ENCODE measurements at places on chromosomes 6 and 20.

DNA sequence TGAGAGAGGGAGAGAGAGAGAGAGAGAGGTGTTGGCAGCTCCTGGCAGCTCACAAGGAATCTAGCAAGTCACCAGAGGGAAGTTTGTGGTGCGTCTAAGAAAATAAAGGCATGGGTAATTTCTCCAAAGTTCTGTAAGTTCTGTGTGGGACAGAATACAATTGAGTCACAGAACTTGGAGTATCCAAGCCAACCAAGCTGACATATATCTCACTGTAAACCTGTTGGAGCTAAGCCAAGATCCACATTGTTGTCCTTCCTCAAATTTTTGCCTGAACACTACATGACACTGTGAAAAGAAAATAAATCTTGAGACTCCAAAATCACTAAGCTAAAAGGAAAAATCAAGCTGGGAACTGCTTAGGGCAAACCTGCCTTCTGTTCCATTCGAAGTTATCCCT lies 436.7 kb downstream of the MEI4 start:
- H3K27ac ChIP-seq, result no peak overlapping the region
- no peaks in the 10 kb centered on the region for H3K27me3 ChIP-seq
- no peak overlapping the region for H3K4me3 ChIP-seq
- H3K4me1 ChIP-seq, result no peaks in the 10 kb centered on the region
- no peak for DNase-seq

- DNase-seq, result no peak
- no peaks in the 10 kb centered on the region for H3K27me3 ChIP-seq
- H3K4me3 ChIP-seq, result no peak overlapping the region
- no peaks in the 10 kb centered on the region for H3K36me3 ChIP-seq
Measured at GRCh38 chr6:107386340-107386739, 73.0 kb downstream of the PDSS2 start.

GRCh38 chr20:5996765-5997164 lies 46.3 kb downstream of the MCM8 start:
- H3K27me3 ChIP-seq, result no peaks in the 10 kb centered on the region
- H3K27ac ChIP-seq, result no peak overlapping the region
- no peak overlapping the region for H3K4me3 ChIP-seq
- DNase-seq, result no peak
- H3K4me1 ChIP-seq, result no peaks in the 10 kb centered on the region

DNA sequence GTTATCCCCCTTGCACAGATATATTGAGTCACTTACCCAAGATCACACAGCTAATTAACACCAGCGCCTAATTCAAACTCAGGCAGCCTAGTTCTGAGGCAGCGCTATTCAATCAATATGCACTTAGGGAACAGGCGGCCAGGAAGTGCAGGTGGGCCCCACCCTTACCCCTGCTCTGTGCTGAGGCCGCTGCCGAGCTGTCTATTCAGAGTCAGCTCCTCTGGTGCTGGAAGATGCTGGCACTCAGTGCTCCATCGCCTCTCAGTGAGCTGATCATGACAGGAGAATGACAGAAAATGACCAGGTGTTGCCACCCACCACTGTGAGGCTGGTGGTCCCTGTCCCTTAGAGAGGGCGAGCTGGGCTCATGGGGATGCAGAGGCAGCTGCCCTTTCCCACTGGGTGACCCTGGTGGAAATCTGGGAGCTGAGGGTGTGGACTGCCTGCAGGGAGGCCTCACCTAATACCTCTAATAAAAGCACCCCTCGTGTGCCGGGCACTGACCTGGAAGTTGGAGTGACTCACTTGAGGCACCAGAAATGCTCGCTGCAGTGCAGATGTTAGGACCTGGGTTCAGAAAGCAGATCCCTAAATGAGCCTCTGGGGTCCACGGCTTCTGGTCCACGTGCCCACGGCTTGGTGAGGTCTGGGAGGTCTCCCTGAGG lies 42.5 kb upstream of the CD93 start:
- no peak for DNase-seq
- no peak overlapping the region for H3K27ac ChIP-seq
- H3K36me3 ChIP-seq, result no peaks in the 10 kb centered on the region
- H3K4me1 ChIP-seq, result no peaks in the 10 kb centered on the region
- no peak overlapping the region for H3K4me3 ChIP-seq

DNA sequence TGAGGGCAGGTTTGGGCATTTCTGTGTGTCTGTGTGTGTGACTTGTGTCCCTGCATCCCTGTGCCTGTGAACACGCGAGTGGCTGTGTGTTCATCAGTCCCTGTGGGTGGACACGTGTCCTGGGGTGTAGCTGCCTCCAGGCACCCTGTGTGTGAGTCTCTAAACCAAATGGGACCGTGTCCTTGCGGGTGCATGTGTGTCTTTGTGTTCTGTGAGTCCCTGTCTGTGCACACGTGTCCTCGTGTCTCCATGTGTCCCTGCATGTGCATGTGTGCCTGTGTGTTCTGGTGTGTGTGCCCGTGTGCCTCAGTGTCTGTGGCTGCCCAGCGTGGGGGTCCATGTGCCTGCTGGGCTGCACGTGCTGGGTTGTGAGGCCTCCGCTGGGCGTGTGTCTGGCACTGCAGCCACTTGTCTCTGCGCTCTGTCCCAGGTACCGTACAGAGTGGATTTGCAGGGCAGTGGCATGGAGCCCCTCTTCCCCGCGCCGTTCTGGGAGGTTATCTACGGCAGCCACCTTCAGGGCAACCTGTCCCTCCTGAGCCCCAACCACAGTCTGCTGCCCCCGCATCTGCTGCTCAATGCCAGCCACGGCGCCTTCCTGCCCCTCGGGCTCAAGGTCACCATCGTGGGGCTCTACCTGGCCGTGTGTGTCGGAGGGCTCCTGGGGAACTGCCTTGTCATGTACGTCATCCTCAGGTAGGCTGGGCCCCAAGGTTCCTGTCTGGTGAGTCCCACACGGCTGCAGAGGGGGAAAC lies 8.2 kb upstream of the LKAAEAR1 start:
- no peak for DNase-seq
- H3K4me1 ChIP-seq, result peaks cover 3% of the 10 kb centered on the region
- H3K27ac ChIP-seq, result no peak overlapping the region
- no peaks in the 10 kb centered on the region for H3K27me3 ChIP-seq

Data from iPS DF 6.9 (cell line).